ENCODE measurements at places on chromosomes 1 and 21.

DNA sequence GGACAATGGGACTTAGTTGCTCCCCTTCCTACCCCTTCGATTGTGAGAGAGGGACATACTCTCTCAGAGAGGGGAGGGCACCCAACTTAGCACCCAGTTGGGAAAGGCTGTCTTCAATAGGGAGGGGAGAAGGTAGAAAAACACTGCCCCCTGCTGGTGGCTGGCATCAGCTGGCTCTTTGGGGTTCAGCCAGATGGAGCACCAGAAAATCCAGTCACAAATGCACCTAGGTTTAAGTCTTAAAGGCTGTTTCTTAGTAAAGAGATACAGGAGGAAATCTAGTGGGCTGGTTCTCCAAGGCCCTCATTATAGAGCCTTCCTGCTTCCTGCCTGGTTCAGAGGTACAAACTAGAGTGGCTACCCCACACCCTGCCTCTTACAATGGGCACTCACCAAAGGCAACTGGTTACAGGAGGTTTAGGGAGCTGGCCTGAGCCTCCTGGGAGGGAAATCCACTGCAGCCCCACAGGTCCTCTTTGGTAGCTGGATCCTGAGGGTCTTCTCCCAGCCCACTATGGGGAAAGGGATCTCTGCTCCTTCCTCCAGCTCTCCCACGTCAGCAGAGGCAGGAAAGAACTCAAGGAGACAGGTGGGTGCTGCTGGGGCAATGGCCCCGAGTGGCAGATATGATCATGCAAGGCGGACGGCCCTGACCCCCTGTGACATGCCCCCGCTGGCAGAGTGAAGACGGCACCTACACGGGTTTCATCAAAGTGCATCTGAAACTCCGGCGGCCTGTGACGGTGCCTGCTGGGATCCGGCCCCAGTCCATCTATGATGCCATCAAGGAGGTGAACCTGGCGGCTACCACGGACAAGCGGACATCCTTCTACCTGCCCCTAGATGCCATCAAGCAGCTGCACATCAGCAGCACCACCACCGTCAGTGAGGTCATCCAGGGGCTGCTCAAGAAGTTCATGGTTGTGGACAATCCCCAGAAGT, 28.3 kb downstream of the EIF2D start:
- peak; percentile 68 for DNase-seq

DNA sequence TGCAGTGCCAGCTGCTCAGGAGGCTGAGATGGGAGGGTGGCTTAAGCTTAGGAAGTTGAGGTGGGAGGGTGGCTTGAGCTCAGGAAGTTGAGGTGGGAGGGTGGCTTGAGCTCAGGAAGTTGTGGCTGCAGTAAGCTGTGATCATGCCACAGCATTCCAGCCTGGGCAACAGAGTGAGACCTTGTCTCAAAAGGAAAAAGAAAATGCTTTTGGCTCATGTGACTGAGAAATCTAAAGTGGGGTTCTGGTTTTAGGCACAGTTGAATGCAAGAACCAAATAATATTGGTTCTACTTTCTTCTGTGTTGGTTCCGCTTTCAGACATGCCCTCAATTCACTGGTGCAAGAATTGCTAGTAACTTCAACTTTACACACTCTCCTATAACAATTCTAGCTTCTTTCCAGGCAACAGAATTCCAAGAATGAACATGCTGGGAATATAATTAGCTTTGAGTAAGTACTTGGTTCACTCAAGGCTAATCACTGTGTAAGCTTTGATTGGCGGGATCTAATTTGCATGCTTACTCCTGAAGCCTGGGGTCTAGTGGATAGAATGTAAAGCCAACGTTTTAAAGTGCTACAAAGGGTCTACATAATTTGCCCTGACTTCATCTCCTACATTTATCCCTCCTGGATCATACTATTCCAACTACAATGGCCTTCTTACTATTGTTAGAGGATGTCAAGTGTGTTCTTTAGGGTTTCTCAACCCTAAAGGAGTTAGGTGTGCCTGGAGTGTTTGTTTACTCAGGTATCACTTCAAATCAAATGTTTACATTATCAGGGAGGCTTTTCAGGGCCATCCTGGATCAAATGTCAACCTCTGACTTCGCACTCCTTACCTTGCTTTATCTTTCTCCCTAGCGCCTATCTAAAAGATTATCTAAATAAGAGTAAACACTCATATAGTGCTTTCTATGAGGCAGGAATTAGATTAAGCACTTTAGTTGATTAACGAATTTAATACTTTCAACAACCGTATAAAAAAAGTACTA, 115.1 kb downstream of the SLC16A1 start:
- no peak for DNase-seq

DNA sequence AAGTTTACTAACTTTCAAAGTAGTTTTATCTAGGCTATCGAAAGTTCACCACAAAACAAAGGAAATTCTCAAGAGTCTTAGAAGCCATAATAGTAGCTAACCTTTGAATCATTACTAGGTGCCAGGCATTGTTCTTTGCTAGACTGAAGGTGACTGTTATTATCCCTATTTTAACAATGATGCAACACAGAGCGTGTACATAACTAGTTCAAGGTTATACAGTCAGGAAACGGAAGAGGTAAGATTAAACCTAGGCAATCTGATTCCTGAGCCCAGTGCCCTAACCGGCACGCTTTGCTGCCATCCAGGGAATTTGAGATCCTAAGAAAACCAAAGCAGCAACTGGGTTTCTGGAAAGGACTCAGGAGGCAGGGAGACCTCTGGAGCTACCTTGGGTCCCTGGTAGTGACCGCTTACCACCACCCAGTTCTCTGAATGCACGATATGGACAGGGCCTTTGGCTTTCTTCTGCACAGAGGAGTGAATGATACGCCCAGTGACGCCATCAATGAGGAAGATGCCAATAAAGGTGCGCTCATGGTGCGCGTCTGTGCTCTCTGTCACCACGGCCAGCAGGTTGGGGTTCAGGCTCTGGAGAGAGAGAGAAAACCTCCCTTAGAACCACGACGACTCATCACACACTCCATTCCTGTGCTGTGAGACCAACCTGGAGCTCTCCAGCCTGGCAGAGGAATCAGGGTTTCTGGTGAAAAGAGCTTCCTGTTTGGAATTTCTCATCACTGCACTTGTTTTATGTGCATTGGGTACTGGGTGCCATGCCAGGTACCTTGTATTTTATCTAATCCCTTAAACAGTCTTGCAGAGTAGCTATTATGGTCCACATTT, 13.1 kb upstream of the UBR4 start:
- no peak for DNase-seq

GRCh38 chr1:157734321-157734720, 33.8 kb upstream of the FCRL3 start:
- DNase-seq = no peak

GRCh38 chr1:31924839-31925238, 13.3 kb downstream of the PTP4A2 start:
- no peak for DNase-seq

All from iPS DF 6.9 (cell line).